Colonic mucosa (tissue), 4 donors: ENCODE measurements at places on chromosomes 16 and 17.
A peak's percentile ranks its signal among the peaks of the same experiment; 100 is the strongest.

DNA sequence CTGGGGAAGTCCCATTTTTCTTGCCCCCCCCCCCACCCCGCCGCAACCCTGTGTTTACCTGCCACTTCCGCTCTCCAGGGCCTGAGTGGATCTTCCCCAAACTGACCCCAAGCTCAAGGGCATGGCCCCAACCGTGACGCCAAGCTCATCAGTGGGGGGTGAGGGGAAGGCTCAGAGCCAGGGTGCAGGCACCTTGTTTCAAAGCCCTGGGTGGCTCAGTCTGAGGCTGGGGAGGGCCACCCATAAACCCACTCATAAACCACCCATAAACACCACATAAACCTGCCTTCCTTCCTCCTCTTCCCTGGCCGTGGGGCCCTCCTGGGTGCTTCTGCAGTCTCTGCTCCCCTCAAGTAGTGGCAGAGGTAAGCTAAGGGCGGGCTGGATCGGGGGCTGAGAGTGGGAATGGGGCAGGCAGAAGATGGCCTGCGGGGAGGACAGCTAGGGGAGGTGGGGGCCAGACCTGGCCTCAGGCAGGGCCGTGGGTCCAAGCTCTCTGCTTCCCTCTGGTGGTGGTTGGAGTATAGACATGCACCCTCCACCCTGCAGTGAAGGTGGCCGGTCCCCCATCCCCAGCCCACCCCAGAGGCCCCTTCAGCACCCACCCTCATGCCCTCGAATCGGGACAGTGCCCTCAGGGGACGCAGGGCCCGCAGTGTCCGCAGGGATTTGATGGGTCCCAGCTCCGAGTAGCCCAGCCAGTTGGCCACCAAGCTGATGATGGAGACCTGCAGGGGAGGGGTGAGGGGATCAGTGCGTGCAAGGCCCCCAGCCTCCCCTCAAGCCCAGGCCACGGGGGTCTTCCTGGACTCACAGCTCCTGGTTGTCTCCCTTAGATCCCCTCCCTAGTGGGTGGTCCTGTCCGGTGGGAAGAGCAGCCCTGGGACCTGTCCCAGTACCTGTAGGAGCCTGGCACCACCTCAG is 14.6 kb upstream of the CD79B start:
- DNase-seq = peak; percentile 57

DNA sequence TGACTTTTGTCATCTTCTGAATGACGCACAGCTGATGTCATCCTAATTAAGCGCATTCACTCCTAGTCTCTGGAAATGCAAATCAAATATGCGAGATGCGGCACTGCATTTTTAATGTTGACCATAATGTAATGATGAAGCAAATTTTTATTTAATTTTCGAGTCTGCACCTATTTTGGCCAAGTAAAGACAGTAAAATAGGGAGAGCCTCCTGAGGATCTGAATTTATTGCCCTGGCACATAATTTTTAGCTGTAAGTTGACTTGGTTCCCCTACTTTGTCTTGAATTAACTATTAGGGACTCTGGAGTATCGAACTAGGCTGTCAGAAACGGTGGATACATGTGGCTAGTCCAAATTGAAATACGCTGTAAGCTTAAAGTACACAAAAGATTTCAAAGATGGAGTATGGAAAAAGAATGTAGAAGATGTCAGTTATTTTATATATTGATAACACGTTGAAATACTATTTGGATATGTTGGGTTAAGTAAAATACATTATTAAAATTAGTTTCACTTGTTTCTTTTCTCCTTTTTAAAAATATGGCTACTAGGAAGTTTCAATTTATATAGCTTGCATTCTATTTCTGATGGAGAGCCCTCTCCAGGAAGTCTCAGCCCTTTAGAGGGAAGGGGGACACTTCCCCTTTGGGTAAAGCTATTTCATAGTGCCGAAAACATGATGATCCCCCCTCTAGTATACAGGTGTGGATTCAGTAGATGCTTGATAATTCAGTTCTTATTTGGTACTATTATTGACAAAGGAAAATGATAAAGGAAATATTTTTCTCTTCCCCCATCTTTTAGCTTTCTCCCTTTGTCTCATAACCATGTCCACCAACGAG is 991 bp downstream of the KPNA2 start:
- no peak for DNase-seq

GRCh38 chr17:542943-543342 is 171.7 kb downstream of the VPS53 start:
- no peak for DNase-seq

DNA sequence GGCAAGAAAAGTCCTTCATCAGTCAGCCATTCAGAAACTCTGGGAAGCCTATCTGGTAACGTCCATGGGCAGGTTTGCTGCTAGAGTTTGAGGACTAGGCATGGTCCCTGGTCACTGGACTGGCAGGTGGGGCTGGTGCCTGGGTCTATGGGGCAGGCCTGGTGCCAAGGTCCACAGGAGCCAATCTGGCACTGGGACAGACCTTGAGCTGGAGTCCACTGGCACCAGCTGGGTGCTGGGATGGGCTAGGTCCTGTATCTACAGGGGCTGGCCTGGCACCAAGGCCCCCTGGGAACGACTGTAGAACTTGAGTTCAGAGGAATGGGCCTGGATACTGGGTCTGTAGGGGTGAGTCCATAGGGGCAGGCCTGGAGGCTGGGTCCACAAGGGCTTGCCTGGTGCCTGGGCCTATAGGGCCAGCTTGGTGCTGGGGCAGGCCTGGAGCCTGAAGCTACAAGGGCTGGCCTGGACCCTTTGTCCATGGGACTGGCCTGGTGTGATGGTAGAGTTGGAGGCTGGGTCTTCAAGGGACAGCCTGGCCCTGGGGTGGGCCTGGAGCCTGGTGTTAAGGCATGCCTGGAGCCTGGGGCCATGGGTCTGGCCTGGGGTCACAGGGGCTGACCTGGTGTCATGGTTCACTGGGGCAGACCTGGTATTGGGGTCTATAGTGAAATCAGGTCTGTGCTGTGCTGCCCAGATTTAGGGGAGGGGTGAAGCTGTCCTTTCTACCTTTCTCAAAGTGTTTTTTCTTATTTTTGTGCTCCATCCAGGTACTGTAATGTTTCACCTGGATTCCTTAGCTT is 30.5 kb upstream of the NKD1 start:
- DNase-seq = no peak

DNA sequence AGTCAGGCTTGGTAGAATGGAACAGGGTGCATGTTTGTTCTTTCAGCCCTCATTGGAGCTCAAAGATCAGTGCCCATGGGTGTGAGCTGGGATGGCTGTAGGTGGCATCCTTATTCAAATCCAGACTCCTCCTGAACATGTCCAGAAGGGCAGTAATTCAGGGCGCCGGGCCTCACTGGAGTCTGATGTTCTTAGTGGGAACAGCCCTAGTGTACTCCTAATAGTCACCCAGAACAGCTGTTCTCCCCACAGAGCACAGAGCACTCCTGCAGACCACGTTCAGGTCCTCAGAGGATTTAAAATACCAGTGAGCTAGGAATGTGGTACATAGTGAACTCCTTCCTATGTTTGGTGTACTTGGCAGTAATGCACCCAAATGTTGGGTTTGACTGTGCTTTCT is 96.2 kb downstream of the BANP start:
- DNase-seq = no peak

DNA sequence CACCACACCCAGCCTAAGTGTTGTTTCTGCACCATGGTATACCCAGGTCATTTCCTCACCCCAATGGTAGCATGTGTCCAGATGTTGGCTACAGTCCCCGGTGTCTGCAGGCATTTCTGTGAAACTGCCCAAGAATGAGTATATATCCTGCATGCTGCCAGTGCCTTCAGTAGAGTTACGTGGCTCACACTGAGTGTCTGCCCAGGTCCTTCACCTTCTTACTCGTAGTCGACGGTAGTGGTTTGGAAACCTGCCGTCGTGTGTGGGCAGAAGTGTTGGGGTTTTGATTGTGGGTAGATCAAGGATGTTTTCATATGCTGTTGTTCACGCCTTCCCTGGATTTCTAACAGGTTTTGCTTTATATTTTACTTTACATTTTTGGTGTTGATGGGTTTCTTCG is 16.8 kb downstream of the TCF25 start:
- no peak for DNase-seq

DNA sequence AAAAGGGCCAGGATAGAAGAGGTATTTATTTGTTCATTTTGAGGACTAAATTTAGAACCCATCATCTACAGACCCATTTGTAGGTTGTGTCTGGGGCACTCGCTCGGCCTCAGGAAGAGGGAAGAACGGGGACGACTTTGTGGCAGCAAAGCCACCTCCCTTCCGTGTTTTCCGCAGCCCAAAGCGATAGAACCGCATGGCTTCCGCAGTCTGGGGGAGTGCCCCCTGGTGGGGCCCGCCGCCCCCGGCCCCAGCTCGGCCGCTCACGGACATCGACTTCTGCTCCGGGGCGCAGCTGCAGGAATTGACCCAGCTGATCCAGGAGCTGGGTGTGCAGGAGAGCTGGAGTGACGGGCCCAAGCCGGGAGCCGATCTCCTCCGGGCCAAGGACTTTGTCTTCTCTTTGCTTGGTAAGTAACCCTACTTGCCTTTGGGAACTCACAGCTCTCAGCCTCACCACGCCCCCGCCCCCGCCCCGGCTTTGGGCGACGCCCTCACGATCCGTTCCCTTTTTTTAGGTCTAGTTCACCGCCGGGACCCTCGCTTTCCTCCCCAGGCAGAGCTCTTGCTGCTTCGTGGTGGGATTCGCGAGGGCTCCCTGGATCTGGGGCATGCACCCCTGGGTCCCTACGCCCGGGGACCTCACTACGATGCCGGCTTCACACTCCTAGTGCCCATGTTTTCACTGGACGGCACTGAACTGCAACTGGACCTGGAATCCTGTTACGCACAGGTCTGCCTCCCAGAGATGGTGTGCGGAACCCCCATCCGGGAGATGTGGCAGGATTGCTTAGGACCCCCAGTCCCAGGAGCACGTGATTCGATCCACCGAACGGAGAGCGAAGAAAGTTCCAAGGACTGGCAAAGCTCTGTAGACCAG is 681 bp downstream of the TMEM102 start:
- peak; percentile 75 for DNase-seq
